Activated gamma-delta T cell treated with anti-CD3 and anti-CD28 coated beads, Interleukin-2, amount 50 U/mL, for 16 hours (primary cell): ENCODE measurements at places on chromosomes 7 and 10.

- no peak for DNase-seq
Observed at GRCh38 chr10:123717336-123717735, 51.2 kb downstream of the GPR26 start.

- peak; percentile 49 for DNase-seq
Observed at GRCh38 chr10:84540617-84541288, 212.4 kb downstream of the CCSER2 start.

GRCh38 chr10:62826273-62826672 is 10.1 kb upstream of the EGR2 start:
- no peak for DNase-seq

DNA sequence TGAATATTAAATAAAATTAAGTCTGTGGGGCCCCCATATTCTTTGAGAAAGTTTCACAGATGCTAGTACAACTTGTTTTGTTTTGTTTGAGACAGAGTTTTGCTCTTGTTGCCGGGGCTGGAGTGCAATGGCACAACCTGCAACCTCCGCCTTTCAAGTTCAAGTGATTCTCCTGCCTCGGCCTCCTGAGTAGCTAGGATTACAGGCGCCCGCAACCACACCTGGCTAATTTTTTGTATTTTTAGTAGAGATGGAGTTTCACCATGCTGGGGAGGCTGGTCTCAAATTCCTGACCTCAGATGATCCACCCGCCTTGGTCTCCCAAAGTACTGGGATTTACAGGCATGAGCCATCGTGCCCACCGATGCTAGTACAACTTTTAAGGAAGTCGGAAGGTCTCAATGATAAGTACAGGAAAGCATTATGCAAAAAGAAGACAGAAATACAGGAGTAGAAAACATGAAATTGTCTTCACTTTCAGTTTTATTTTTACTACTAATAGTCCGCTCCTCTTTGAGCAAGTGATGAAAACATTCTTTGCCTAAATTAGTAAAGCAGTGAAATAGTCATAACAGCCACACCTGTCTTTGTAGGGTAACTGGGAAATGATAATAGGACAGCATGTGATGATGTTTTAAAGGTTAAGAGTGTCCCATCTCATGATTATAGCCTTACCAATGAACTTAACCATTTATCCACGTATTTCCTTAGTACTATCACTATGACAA is 147.5 kb downstream of the SEMA3D start:
- DNase-seq = no peak

- no peak for DNase-seq
Observed at GRCh38 chr7:87060288-87060537, 759 bp upstream of the ELAPOR2 start.

DNA sequence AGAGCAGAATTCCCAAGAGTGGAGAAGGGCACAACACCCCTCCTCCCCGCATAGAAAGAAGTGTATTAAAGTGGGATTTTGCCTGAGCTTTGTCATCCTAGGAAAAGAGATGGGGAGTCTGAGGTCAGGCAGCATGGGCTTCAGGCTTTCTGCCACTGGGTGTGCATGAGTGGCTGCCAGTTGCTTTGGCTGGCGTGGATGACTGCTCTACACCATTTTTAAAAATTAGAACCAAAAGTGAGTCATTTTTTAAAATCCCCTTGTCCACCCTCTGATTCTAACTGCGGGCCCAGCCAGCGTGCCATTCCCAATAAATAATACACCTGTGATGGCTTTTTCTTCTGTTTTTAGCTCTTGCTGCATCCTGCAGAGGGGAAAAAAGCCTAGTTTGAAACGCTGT is 13.4 kb downstream of the SLC29A3 start:
- no peak for DNase-seq

DNA sequence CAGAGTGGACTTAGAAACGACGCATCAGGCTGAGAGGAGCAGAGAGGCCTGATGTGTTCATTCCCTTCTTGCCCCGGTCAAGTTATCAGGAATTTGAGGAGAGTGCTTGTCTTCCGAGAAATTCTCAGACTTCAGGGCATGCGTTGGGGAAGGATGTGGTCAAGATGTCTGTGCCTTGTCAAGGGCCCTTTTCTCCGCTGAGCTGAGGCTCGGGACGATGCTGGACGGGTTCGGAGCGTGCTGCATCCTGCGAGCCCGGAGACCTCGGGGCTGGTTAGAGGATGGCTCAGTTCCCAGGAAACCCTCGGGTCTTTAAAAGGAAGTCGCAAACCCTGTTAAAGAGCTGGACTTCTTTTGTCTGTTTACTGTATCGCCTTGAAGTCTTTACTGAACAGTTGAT is 325.4 kb downstream of the ADARB2 start:
- DNase-seq = no peak

DNA sequence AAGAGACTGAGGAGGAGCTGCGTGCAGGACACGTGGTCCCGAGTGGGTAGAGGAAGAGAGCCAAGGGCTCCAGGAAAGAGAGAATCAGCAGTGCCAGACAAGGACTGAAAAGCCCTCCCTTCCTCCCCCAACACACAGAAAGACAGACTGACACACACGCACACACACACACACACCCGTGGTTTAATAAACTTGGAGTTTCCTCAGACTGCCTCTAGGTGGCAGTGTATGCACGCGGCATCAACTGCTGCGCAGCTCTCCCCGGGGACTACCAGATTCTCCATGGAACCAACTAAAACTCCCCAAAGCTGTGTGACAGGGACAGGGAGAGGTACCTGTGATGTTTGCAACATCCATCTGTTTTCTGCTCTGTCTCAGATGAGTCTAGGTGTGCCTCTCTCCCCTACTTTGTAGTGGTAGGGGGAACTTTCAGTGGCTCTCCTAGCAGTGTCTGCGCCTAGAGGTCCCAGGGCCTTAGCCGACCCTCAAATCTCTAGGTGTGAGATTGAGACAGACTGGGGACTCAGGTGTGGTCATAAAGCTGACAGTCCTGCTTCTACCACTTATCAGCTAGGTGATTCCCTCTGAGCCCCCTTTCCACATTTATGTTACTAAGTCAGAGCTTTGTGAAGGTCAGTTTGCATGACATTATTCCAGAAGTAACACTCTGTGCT is 9.3 kb upstream of the TSPAN14 start:
- no peak for DNase-seq

GRCh38 chr10:77282163-77282562 is 355.4 kb downstream of the KCNMA1 start:
- no peak for DNase-seq

DNA sequence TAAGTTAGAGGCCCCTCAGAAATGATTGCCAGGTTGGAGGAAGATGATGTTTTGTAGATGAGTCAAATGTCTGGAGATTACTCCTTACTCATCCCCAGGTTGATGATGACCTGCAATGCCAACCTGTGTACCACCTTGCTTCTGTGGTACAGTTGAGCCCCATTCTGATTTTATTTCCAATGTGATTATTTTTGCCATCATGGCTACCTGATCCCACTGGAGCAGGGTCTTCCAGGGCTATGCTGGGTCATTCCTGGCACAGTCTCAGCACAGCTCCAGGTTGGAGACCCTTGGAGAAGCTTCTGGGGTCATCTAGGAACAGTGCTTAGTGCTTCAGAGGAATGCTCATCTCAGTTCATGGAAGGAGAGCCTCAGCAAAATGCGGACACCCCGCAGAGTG is 34.3 kb downstream of the LRRC18 start:
- no peak for DNase-seq

DNA sequence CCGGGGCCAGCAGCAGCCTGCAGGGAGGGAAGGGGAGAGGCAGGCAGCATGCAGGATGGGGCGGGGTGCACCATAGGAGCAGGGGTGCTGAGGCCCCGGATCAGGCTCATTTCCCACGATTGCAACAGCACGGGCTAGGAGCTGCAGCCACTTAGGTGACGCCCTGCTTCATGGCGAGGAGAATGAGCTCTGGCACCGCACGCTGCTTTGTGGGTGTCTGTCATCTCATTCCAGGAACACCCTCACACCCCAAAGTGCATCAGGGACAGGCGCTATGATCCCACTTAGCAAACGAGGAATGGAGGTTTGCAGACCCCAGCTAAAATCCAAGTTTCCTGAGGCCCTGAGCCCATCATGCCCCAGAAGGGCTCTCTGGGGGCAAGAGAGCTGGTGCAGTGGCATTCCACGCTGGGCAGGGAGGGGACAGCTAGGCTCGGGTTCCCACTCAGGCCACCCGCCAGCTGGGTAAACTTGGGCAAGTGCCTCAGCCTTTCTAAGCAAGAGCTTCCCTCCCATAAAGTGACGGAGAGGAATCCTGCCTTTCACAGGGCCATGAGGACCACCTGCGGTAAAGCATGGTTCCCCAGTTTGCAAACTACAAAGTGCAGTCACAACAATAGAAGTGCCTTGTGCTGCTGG is 9.3 kb downstream of the KCNH2 start:
- no peak for DNase-seq

GRCh38 chr10:13969792-13970140 is 361.0 kb downstream of the FRMD4A start:
- no peak for DNase-seq

- no peak for DNase-seq
Observed at GRCh38 chr10:70910486-70911341, 22.3 kb upstream of the PCBD1 start.

- DNase-seq = no peak
Observed at GRCh38 chr10:23367896-23368595, 23.4 kb upstream of the C10orf67 start.

GRCh38 chr7:159197066-159197975 is 52.7 kb upstream of the VIPR2 start:
- no peak for DNase-seq

GRCh38 chr10:129494740-129495139 is 27.7 kb downstream of the MGMT start:
- no peak for DNase-seq

DNA sequence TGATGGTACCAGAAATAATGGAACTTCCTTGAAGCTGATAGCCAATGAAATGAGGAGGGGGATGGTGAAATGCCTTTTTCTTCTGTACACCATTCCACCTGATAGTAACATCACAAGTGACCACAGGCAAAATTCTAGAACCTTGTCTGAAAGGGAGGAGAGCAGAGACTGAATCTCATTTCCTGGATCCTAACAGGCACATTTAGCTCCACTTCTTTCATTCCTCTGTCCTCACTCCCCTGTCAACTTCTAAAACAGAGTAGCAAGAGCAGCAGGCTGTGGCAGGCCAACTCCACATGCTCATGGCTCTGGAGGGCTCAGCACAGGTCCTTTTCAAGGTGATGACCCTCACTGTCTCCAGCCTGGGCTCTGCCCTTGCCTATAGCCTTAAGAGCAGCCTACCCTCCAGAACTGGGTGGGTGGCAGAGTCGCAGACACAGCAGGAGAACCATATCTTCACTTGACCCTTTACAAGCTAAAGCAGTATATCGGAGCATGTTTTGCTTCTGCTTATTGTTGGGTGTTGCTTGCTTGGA is at the start of gene LRRC18:
LRRC18 (minus strand) TSS at position 51 of the 536 bp plus-strand sequence. CDS start 25,685 bp downstream, outside the sequence.
- no peak for DNase-seq

GRCh38 chr7:151304856-151305255 is 36.8 kb upstream of the NUB1 start:
- no peak for DNase-seq

DNA sequence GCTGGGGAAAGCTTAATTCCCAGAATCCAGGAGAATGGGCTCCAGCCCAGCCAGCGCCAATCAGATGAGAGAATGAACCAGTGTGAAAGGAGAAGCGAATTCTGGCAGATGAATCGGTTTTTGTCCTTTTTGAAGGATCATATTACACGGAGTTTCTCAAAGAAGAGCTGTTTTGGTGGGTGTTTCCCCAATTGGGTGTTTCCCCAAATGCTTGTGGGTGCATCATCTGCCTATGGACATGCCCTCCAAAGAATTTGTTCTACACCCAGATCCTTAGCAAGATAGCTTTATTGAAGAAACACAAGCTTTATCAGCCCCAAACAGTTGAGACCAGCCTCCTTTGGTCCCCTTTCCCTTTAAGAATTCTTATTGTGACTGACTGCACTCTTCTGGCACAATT is 186.5 kb upstream of the GPR26 start:
- no peak for DNase-seq

DNA sequence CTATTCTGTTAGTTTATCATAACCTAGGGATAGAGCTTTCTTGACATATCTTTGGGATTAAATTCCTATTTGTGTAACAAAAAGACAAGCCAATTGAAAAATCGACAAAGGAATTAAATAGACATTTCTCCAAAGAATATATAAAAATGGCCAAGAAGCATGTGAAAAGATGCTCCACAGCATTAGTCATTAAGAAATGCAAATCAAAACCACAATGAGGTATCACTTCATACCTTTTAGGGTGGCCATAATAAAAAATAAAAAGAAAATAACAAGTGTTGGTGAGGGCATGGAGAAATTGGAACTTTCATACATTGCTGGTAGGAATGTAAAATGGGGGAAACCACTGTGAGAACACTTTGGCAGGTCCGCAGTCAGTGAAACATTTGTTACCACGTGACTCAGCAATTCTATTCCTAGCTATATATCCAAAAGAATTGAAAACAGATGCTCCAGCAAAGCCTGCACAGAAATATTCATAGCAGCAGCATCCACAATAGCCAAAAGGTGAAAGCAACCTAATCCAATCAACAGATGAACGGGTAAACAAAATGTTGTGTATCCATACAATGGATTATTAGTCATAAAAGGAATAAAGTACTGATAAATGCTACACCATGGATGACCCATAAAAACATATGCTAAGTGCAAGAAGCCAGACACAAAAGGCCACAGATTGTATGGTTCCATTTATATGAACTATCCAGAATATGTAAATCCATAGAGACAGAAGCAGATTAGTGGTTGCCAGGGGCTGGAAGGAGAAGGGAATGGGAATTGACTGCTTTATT is 20.5 kb downstream of the SPAG6 start:
- no peak for DNase-seq

DNA sequence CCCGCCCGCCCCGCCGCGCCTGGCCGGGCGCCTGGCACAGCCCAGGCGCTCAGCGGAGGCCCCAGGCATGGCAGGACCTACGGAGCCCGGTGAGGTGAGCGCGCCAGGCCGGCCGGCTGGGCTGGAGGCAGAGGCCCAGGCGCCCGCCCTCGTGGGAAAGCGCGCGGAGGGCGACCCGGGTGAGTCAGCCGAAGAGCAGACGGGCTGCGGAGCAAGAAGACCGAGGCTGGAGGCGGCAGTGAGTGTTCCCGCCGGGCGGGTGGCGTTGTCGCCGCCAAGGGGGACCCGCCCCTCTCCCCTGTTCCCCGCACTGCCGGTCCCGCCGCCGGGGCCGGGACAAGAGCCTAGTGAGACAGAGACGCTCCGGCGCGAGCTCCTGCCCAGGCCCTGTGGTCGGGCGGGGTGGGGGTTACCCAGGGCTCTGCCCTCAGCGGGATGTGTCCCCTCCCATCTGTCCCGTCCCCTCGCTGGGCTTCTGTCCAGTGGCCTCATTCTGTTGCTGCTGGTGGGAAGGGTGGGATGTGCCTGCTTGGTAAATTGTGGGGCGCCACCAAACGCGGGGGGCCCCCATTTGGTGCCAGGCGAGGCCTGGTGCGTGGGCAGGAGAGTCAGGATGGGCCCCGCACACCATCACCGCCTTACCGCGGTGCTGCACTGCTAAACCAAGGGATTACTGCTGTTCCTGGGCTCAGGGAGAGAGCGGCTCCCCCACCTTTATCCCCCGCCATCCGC is 17.0 kb upstream of the NODAL start:
- peak; percentile 28 for DNase-seq

GRCh38 chr7:138278601-138279000 is 181.5 kb upstream of the TRIM24 start:
- no peak for DNase-seq

GRCh38 chr7:42233171-42233570 is 3.8 kb downstream of the GLI3 start:
- DNase-seq = no peak

- DNase-seq = no peak
Observed at GRCh38 chr7:26993816-26994810, 101.7 kb downstream of the HOXA1 start.

GRCh38 chr7:129045682-129046081 is 9.2 kb downstream of the TNPO3 start:
- no peak for DNase-seq
